ENCODE measurements at places on chromosomes 3 and 15. TPM values are rescaled to one million over a fixed set of nuclear protein-coding genes. Genes with fewer than 3 reads are reported as not detected.

Gene C2CD4A
- total RNA-seq: 0.35 TPM

Gene GOLGA8J
- total RNA-seq: not detected

DNA sequence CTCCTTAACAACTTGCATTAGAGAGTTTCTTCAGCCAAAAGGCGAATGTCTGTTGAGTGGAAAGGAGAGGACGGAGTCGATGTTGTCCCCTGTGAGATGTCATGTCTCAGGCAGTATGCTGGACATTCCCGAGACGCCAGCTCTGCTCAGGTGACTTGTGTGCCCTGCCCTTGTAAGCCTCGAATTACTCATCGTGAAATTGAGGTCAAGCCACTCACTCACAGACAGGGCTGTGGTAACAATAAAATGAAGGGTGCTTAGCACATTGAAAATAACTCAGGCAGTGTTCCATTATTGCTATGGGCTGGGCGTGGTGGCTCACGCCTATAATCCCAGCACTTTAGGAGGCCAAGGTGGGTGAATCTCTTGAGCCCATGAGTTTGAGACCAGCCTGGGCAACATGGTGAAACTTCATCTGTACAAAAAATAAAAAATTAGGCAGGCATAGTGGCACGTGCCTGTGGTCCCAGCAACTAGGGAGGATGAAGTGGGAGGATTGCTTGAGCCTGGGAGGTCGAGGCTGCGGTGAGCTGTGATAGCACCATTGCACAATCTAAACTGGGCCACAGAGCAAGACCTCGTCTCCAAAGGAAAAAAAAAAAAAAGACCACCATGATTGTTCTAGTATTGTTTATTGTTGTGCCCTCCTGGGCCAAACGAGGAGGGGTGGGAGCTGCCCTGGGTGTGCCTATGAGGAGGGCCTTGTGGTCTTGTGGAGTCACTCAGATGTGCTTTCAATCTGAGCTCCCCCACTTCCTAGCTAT lies 214.4 kb downstream of the THSD4 start:
- peak; percentile 40 for DNase-seq

DNA sequence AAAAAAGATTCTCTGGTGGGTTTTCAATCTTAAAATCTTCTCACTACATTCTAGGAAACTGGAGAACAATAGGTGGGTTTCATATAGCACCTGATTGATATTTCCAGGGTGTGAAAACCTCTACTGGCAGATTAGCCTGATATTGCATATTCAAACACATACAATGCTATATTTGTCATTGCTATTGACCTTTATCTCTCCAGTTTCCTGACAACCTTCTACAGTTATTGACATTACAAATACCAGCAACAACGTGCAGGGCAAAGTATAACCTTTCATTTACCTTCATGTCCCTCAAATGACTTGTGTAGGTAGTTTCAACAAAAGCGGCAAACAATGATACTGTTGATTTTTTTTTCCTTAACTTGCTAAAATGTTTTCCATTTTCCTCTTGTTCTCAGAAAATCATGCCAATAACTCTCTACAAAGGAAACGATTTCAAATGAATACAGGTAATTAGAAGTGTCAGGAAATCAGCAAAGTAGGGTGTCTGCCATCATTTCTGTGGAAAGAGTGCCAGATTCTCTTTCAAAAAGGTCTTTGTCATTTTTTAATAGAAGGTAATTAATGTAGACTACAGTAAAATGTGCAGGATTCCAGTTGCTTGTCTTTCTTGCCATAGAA lies 72.6 kb upstream of the CDIN1 start:
- DNase-seq: no peak

Gene CYP11A1
- 2.6 TPM for total RNA-seq

Gene TLR9
- not detected for total RNA-seq

- no peak for DNase-seq
Observed at GRCh38 chr3:193620057-193620456, 27.0 kb downstream of the OPA1 start.

All from epithelial cell of proximal tubule (primary cell).